ENCODE measurements at places on chromosomes 2 and 18.

GRCh38 chr2:143175438-143175837, 46.2 kb downstream of the ARHGAP15 start:
- peaks cover 39% of the 10 kb centered on the region for H3K4me1 ChIP-seq
- peaks cover 5% of the 10 kb centered on the region for H3K36me3 ChIP-seq
- H3K27ac ChIP-seq: peak overlapping the region; percentile 6
- H3K4me3 ChIP-seq: peak overlapping the region; percentile 21

- H3K36me3 ChIP-seq: no peaks in the 10 kb centered on the region
- no peak overlapping the region for H3K4me3 ChIP-seq
- no peaks in the 10 kb centered on the region for H3K27me3 ChIP-seq
- H3K4me1 ChIP-seq: no peaks in the 10 kb centered on the region
- no peak for DNase-seq
These were observed 625.2 kb downstream of the CPS1 start for GRCh38 chr2:211181626-211182025.

DNA sequence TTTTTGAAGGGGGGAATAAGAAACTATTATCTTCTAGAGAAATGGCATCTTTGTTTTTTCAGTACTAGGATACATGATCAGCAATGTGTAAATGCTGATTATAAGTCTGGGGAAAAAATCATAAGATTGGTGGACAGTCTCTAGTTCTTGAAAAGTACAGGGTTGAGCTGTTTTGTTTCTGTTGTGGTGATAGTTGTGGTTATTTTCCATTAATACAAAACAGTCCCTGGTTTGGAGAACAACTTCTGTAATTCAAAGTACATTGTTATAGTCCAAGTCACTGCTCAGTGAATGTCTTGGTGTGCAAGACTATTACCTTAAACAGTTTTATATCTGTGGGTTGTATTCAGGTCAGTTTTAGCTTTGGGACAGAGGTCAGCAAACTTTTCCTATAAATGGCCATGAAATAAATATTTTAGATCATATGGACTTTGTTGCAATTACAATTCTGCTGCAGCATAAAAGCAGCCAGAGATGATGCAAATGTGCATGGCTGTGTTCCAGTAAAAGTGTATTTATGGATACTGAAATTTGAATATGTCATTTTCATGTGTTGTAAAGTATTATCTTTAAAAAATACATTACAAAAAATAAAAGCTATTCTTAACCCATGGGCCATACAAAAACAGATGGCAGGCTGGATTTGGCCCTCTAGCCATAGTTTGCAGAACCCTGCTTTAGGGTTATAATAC, 111.0 kb downstream of the CERS6 start:
- H3K4me3 ChIP-seq: no peak overlapping the region
- H3K27ac ChIP-seq: no peak overlapping the region
- no peaks in the 10 kb centered on the region for H3K27me3 ChIP-seq
- no peak for DNase-seq
- H3K4me1 ChIP-seq: peaks cover 10% of the 10 kb centered on the region

DNA sequence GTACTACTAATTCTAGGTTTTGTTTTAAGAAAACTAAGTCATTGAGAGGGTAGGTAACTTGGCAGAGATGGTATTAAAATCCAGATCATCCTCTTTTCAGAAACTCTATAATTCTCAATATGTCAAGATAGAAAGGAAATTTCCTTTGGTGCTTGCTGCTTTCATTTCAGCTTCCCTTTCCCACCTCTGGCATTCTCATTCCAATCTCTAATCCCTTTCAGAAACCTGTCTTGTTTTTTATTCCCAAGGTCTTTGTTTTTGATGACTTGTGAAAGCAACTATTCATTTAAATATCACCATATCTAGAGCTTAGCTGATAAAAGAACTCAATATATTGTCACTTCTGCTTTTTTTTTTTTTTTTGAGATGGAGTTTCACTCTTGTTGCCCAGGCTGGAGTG, 242.8 kb upstream of the LRRTM1 start:
- H3K4me1 ChIP-seq: no peaks in the 10 kb centered on the region
- no peaks in the 10 kb centered on the region for H3K36me3 ChIP-seq
- H3K27ac ChIP-seq: no peak overlapping the region
- DNase-seq: no peak

DNA sequence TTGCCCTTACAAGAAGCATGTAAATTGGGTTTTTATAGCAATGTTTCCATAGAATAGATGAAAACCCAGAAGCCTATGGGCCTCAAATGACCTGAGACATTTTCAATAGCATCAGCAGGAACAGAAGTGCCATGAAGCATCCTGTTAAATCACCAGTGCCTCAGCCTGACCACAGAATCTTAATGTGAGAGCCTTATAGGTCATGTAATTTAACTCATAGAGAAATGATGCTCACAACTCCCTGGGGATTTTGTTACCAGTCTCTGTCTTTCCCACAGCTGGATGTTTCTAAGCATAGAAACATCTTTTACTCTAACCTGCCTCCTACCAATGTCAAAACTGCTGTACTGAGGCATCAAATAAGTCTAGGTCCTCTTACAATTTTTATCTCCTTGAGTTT, 295.8 kb upstream of the ACVR2A start:
- H3K36me3 ChIP-seq: no peaks in the 10 kb centered on the region
- no peak overlapping the region for H3K27ac ChIP-seq
- DNase-seq: no peak
- no peak overlapping the region for H3K4me3 ChIP-seq
- peaks cover 4% of the 10 kb centered on the region for H3K27me3 ChIP-seq

DNA sequence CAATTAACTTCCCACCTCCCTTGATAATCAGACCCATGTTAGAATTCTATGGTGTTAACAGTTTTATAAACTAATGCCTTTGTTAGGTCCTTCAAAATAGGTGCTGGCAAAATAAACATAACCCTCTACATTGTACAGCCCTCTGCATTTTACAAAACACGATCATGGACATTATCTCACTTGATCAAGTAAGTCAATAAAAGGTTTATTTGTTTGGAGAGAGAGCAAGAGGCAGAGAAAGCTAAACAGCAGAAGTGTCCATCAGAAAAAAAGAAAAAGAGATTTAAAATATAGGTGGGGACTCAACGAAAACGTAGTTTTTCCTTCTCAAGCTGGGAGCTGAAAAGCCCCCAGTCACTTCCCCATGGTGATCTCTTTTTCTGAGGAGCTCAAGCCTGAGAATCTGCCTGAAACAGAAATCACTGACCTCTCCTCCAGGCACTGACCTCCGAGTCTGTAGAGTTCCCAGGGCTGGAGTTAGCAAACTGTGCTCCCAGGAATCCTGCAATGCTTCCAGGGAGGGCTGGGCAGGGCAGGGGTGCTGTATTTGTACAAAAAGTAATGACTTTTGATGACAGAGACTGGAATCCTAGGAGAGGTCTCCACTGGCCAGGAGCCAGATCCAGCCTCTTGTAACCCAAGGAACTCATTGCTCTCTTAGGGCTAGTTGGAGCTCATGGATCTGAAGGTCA, 137.8 kb upstream of the KLHL29 start:
- H3K27ac ChIP-seq: no peak overlapping the region
- no peaks in the 10 kb centered on the region for H3K4me1 ChIP-seq
- peaks cover 12% of the 10 kb centered on the region for H3K27me3 ChIP-seq
- no peak for DNase-seq
- H3K36me3 ChIP-seq: no peaks in the 10 kb centered on the region

DNA sequence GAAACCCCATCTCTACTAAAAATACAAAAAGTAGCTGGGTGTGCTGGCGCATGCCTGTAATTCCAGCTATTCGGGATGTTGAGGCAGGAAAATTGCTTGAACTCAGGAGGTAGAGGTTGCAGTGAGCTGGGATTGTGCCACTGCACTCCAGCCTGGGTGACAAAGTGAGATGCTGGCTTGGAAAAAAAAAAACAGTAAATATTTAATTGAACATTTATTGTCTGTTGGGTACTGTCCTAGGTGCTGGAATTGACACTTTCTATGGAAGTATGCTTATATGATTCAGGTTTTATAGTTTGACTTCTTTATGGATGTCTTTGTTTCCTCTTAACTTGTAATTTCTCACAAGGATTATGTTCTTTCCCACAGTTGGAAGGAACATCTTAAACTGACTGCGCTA, 633.1 kb upstream of the SETBP1 start:
- H3K4me3 ChIP-seq: no peak overlapping the region
- no peak for DNase-seq
- H3K27me3 ChIP-seq: no peaks in the 10 kb centered on the region
- no peaks in the 10 kb centered on the region for H3K36me3 ChIP-seq

DNA sequence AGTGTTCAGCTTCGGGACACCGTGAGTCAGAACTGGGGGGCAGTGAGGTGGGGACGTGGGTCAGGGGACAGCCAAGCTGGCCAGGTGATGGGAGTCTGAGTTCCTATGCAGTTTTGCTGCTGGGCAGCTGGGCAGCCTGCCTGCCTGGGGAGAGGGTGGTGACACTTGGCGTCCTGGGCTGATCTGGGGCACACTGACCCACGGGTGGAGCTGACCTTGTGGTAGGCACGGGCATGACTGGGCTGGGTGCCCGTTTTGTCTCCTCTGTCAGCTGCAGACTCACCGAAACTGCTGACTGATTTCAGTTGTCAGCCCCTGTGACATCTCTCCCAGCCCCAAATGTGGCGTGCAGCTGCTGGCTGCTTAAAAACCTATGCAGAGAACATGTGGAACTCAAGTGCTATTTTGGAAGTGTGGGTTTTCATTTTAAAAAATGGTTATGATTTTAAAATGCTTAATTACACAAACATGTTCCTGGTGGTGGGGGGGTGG, 32.6 kb upstream of the E2F6 start:
- no peak for DNase-seq
- H3K27me3 ChIP-seq: peaks cover 33% of the 10 kb centered on the region
- no peak overlapping the region for H3K4me3 ChIP-seq
- H3K4me1 ChIP-seq: peaks cover 5% of the 10 kb centered on the region

GRCh38 chr18:25979369-25980040, 110.9 kb downstream of the SS18 start:
- H3K4me3 ChIP-seq: no peak overlapping the region
- no peaks in the 10 kb centered on the region for H3K27me3 ChIP-seq
- H3K36me3 ChIP-seq: no peaks in the 10 kb centered on the region

DNA sequence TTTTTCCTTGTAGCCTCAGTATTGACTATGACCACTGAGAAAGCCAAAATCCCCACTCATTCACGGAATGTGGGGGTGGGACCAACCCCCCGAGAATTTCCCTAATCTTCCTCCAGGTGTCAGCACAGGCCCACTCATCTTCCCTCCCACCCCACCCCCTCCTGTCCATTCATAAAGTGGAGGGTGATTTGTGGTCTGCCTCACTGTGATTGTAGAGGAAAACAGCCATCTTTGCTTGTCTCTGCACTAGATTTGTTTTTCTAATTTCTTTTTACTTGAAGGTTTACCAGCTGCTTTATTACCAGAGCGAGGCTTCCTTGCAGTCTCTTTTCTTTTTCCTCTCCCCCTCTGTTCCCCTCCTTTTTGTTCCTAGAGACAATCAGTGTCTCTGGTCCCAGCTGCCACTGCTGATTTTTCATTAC, 171.8 kb downstream of the ICOS start:
- peaks cover 39% of the 10 kb centered on the region for H3K4me1 ChIP-seq
- H3K27me3 ChIP-seq: peaks cover 5% of the 10 kb centered on the region
- H3K4me3 ChIP-seq: peak overlapping the region; percentile 93
- no peak for DNase-seq
- peak overlapping the region; percentile 93 for H3K27ac ChIP-seq
- no peaks in the 10 kb centered on the region for H3K36me3 ChIP-seq

DNA sequence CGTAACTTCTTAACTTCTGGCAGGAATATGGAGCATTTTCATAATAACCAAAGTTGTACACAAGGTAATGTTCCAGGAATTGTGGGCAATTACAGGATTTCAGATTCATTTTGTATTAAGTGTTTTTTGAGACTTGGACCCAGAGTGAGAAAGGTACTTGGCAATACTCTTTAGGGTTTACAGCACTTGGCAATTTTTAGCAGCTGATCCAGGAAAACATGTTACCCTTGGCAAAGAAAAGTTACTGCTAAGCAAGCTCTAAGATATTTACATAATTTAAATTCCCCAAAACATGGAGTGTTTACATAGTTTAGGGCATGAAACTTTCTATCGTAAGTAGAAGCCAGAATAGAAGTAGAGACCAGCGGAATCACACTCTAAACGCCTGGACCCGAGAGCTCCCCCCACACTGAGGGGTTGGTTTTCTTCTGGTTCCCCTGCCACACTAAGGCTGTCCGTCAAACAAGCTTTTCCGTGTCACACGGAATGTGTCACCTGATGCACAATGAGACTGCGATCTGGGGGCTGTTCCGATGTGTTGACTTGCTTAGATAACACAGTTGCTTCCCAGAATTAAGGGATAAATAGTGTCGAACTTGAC, 177.1 kb downstream of the PTGR3 start:
- peaks cover 11% of the 10 kb centered on the region for H3K4me1 ChIP-seq
- no peaks in the 10 kb centered on the region for H3K36me3 ChIP-seq
- no peak overlapping the region for H3K27ac ChIP-seq
- no peaks in the 10 kb centered on the region for H3K27me3 ChIP-seq
- no peak for DNase-seq

DNA sequence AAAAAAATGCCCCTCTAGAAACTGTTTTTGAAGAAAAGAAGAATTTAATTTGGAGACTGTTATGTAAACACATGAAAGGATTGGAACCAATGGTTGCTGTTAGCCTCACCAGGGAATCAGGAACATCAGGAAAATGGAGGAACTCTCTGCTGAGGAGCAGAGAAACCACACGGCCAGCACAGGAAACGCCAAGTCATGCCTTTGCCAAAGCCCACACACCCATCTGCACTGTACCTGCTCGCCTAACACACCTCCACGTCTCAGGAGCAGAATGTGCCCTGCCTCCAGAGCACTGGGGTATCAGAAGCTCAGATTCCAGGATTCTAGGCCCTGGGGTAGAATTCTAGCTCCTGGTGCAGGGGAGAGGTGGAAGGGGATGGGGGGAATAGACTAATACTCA, 9.8 kb upstream of the SCYGR1 start:
- no peaks in the 10 kb centered on the region for H3K36me3 ChIP-seq
- peak overlapping the region; percentile 12 for H3K27ac ChIP-seq
- peaks cover 12% of the 10 kb centered on the region for H3K27me3 ChIP-seq
- peaks cover 10% of the 10 kb centered on the region for H3K4me1 ChIP-seq
- no peak overlapping the region for H3K4me3 ChIP-seq
- no peak for DNase-seq

DNA sequence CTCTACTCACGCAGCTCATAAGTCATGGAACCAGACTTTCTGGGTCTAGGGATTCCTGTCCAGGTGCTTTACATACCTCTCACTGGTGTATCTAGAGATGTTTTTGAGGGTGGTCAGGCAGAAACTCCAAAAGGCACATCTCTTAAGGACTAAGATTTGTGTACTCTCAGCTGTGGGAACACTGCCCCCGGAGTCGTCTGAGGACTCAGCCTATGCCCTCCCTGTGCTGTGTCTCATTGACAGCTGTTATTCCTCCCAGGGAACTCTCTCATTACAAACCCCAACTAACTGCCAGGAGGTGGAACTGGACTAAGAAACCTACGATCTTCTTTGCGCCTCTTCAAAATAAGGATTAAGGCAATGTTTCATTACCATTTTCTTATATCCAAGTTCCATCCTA, 293.9 kb upstream of the DLGAP1 start:
- H3K36me3 ChIP-seq: no peaks in the 10 kb centered on the region
- H3K27ac ChIP-seq: no peak overlapping the region
- H3K4me1 ChIP-seq: no peaks in the 10 kb centered on the region
- no peak for DNase-seq
- H3K4me3 ChIP-seq: no peak overlapping the region

GRCh38 chr2:47666332-47666731, 116.6 kb upstream of the MSH6 start:
- no peak overlapping the region for H3K4me3 ChIP-seq
- DNase-seq: no peak
- peaks cover 3% of the 10 kb centered on the region for H3K36me3 ChIP-seq

- H3K4me3 ChIP-seq: no peak overlapping the region
- DNase-seq: no peak
- H3K36me3 ChIP-seq: peaks cover 2% of the 10 kb centered on the region
- peaks cover 2% of the 10 kb centered on the region for H3K4me1 ChIP-seq
These were observed 184.6 kb downstream of the ZFP36L2 start for GRCh38 chr2:43041661-43042360.

All from T-helper 17 cell (primary cell).